Kasumi-1 (cell line): ENCODE measurements at places on chromosomes 2 and 18.

DNA sequence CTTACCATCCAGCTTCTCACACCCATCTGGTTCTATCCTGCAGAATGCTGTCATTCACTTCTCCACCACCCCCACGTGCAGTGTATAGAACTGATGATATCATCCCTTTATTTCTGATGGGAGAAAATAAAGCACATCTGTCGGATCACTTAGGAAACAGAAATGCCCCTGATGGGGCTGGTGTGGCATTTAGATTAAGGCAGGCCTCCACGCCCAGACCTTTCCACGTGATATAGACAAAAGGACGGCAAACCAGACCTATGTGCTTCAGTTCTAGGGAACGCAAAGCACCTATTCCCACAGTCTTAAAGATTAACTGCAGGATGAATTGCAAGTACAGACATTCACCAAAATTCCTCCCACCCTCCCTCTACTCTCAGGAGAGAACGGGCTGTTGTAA is 27.6 kb upstream of the CABLES1 start:
- no peak for DNase-seq

- no peak for DNase-seq
Measured at GRCh38 chr2:42878581-42878980, 86.2 kb upstream of the HAAO start.

DNA sequence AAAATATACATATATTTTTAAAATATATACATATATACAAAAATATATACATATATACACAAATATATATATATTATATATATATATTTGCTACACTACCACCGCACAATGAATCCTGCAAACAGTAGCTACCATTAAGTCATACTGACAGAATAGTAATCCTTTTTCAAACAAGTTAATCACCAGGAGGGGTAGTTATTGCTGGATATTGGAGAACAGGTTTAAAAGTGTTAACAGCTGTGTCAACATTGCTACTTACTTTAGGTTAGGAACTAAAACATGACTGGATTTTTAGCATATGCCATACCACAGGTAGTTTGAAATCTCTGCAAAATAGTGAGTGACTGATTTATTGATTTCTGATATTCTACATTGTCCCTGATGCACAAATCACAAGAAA is 529.1 kb upstream of the CDH7 start:
- no peak for DNase-seq

DNA sequence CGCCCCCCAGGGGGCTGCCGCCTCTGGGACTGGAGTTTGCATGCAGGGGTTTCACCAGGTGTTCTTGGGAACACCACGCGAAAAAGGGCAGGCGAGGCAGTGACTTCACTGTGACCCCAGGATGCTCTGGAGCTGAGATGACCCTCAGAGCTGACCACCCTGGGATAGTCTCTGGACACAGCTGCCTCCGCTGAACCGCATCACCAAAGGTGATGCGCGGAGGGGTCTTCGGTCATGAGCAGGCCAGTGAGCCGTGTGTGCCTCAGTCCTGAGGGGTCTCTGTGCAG is 17.5 kb downstream of the GPR35 start:
- DNase-seq: no peak

GRCh38 chr2:133442393-133442792 is 125.9 kb downstream of the NCKAP5 start:
- no peak for DNase-seq

- peak; percentile 87 for DNase-seq
Measured at GRCh38 chr2:138504546-138505235, 3.1 kb downstream of the SPOPL start.

DNA sequence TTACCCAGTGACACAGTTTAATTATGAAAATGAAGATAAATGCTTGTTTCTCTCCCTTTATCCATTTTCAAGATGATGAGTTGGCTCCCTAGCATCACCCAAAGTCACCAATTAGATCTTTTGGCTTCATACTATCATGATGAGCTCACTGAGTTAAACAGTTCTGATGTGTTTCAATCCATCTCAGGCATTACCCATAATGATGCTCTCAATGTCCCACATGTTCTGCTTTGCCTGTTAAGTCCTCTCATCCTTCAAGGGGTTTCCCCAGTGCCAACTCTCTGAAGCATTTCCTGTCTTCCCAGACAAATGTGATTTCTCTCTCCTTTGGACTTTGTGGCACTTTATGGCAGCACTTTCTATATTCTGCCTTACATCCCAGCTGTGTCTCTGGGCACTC is 92.6 kb downstream of the EPB41L3 start:
- no peak for DNase-seq

DNA sequence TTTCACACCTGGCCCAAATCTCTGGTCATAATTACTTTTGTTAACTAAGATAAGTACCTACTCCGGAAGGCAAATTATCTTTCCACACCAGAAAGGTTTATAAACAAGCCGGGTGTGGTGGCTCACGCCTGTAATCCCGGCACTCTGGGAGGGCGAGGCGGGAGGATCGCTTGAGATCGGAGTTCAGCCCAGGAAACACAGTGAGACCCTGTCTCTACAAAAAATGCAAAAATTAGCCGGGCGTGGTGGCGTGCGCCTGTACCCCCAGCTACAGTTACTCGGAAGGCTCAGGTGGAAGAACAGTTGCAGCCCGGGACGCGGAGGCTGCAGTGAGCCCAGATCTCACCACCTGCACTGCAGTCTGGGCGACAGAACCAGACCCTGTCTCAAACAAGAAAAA is 2.1 kb downstream of the PUM2 start:
- DNase-seq: no peak

DNA sequence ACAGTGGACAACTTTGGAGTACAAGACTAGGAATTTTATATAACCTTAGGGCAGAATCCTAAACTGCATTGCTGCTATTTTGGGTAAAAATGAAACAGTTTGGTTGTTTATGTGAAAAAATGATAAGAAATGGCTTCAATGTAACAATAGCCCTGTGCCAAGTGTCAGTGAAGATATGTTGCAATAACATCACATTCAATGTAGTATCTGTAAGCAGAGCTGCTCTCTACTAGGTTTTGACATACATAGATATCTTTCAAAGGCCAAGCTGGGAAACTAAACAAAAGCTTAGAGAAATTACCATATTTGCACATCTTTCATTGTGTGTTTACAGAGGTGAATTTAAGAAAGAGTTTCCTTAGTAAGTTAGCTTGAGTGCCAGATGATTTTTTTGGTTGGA is 135.0 kb upstream of the DOK6 start:
- DNase-seq: no peak

DNA sequence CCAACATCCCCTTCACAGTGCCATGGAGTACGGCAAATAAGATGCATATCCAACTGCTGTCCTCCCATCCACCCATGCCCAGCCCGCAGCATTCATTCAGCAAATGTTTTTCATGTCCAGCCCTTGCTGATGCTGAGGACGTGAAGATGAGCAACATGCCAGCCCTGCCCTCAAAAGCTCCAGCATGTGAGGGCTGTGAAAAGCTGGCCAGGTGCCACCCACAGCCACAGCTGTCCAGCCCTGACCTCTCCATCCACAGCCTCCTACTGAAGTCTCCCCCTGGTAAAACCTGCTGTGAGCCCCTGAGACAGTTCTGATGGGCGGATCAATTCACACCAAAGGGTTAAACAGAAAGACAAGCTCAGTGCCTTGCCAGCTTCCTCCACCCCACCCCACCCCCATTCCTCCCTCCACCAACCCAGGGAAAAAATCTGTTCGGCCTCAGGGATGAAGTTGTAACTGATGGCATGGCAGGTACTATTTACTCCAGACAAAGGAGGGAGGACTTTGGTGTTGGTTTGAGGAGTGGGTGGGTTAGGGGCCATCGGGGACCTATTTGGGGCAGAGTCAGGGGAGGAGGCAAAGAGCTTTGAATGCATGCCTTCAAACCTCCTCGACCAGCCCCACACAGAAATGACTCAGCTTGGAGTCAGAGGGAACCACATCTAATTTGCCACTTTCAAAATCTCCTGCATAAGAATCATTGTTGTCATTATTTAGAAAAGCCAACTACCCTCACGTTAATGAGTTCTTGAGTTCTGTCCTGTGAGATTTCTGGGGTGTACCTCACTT is 4.3 kb downstream of the ZBTB7C start:
- DNase-seq: no peak

- DNase-seq: no peak
Measured at GRCh38 chr2:236016496-236016895, 151.7 kb downstream of the GBX2 start.

DNA sequence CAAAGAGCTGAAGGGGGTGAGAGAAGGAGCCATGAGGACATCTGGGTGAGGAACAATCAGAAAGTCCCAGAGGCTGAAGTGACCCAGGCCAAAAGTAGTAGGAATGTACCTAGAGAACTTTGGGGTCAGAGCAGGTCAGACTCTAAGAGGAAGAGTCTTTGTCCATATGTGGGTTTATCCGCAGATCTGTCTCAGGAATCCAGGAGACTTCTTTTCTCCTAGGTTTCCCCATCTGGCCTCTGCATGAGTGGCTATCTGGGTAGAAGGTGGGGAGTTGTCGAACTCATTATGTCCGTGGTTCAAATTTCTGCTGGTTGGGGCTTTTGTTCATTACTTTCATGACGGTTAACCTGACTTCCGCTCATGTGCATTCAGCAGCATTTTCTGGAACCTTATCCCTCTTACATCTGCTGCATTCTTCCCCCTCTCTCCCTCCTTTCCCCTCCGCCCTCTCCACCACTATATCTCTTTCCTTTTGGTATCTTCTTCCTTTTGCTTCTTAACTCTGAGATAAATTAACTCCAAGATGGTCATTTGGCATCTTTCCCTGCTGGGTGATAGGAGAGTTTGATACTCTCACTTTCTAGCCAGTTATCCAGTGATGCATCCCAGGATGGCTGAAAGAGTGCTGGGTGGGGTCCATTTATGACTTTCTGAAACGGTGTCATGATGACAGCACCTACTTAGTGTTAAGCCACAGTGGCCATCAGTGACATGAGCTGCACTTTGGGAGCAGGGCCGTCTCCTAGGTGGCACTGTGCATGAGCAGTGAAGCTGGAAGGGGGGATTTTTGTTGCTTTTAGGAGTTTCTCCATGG is 2.1 kb downstream of the LIPG start:
- DNase-seq: no peak

GRCh38 chr2:64352292-64352691 is 101.7 kb upstream of the LGALSL start:
- no peak for DNase-seq

- DNase-seq: no peak
Measured at GRCh38 chr2:102790091-102790455, 28.2 kb downstream of the TMEM182 start.

DNA sequence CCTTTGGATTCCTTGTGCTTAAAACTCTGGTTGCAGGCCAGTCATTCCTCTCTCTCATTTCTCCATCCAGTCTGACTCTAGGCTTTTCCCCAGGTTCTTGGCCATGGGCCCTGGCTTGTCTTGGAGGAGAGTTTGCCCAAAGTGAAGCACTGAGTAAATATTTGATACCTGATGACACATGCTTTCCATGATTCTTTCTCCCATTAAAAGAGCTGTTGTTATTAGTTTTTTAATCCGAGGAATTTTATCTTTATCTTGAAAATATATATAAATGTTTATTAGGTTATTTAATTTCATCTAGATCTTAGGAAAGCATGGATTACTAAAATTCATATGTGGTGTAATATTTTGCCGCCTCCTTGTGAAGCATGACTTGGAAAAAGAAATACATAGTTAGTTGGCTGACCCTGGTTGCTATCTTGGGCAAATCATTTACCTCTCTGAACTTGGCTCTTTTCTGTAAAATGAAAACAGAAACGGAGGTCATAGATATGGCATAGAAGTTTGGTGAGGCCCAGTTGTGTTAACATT is 650.1 kb downstream of the SLC4A3 start:
- DNase-seq: no peak

DNA sequence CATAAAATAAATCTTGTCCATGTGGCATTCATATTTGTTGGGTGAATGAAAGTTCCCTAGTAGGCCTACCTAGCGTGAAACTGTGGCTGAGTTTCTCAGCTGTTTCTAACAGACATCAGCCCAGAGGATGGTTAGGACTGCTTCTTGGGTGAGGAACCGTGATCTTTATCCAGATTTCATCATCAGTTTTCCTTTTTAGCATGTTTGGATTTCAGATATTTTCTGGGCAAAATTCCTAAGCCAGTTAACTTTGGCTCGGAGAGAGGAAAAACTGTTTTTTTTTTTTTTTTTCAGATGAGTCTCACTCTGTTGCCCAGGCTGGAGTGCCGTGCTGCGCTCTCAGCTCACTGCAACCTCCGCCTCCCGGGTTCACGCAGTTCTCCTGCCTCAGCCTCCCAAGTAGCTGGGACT is 53.5 kb downstream of the DGKD start:
- no peak for DNase-seq

GRCh38 chr18:54946149-54946581 is 13.1 kb downstream of the CCDC68 start:
- peak; percentile 53 for DNase-seq

DNA sequence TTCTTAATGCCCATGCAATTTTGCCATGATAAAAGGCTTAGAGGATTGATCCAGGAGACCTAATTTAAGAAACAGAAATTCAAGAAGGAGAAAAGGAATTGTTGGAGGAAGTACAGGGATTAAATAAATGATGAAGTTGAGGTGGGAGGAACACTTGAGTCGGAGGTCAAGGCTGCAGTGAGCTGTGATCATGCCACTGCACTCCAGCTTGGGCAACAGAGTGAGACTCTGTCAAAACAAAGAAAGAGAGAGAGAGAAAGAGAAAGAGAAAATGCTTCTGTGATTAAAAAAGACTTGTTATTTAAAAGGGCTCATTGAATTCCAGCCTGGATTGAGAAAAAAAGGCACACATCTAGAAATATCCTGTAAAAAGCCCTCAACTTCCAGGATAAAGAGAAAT is 123.2 kb downstream of the B3GNT2 start:
- DNase-seq: no peak

DNA sequence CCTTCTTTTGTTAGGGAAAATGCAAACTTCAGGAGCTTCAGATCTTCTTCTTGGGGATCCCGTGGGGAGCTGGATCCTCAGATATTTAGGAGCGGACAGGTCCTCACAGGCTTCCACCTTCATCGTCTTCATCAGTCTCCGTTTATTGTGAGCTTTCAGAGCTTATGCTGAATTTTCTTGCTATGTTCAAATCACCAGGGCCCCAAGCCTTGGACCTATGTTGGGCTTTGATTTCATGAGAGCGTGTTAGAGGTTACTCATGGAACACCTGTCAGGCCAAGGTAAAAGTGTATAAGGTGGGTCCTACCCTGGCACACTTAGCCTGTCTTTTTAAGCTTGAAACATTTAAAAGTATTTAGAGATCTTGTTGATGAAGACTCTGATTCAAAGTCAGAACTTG is 212.9 kb downstream of the FAM210A start:
- DNase-seq: no peak

DNA sequence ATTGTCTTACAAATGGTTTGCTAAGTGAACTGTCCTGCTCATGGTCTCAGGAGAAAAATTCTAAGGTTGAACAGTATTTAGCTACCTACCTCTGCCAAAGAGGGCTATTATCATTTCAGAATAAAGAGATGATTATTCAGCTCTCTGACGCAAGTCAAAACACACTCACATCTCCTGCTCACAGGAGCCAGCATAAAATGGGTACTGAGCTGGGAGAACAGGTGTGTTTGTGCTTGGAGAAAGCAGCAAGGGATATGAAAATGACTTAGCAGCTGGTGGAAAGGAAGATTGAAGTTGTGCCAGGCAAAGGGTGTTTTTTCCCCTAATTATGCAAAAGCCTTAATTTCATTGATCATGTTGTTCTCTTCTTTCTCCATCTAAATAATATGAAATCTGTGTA is 47.3 kb upstream of the TANK start:
- DNase-seq: no peak

- DNase-seq: no peak
Measured at GRCh38 chr2:164847981-164848741, 6.5 kb upstream of the COBLL1 start.
